ENCODE measurements at places on chromosomes 4 and X. TPM values are rescaled to one million over a fixed set of nuclear protein-coding genes. Genes with fewer than 3 reads are reported as not detected.
A peak's percentile ranks its signal among the peaks of the same experiment; 100 is the strongest.

- no peak for DNase-seq
Measured at GRCh38 chr4:148982200-148982599, 540.0 kb upstream of the NR3C2 start.

DNA sequence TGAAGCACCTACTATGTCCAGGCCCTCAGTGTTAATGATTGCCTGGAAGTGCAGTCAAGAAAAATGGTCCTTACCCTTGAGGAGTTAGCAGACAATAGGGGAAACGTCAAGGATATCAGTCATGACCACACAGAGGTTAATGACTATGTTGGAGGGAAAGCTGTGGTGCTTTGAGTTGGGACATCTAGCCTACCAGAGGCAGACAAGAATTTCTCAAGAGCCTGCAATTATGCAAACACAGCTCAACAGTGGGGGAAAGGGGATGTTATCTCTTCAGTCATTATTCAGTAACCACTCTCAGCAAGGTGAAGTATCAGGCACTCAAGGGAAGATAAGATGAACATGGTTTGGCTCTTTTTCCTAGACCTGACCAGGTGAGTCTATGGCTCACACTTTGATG is 7.0 kb upstream of the FGFBP1 start:
- DNase-seq, result no peak

GRCh38 chr4:52701207-52701606 is 42.1 kb upstream of the USP46 start:
- DNase-seq, result no peak

GRCh38 chrX:40104630-40104984 is 6.8 kb upstream of the BCOR start:
- peak; percentile 90 for DNase-seq

DNA sequence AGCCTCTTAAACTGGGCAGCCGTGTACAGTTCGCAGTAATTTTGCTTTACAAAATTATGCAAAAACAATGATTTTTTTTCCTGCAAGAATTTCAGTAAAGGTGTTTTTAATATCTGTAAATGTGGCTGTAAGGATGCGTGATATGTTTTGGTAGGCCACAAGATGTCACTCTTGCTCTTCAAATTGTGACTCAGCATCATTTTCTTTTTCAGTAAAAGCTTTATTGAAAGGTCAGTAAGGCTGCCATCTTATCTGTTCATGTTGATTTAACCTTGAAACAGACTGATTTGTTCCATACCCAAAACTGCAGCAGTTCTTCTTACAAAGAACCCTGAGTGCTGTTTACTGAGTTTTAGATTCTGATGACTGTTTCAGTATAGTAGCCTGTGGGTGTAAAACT is 39.9 kb downstream of the TXLNG start:
- no peak for DNase-seq

DNA sequence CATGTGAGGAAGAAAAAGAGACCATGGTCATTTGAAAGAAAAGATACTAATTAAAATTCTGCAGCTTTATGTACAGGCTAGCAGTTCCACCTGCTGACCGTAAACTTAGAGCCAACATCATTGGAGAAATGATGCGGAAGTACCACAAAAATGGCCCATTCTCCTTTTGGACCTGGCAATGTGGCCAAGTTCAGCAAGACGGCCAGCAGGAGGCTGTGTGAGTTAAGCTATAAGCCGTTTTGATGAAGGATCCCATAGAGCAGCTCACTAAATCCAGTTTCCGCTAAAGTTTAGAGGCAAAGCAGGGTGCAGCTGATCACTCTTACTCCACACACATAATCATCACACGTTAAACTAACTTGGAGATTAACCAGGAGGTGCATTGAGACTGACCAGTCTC is 133.8 kb downstream of the LDB2 start:
- no peak for DNase-seq

DNA sequence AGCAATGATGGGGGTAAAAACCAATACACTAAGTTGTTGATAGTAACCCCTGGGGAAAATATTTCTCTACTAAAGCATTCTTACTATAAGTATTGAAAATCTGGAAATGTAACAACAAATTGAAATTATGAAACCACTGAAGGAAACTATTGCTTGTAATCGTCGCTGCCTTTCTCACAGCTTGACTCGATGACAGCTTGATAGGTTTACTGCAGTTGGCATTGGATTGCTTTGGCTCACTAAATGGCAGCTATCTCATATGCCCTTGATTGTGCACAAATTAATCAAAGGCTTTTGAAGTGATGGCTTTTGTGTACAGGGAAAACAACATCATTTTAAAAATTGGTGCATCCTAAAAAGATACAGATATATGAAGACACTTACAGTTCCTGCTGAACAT is 419.6 kb upstream of the TENM3 start:
- no peak for DNase-seq

DNA sequence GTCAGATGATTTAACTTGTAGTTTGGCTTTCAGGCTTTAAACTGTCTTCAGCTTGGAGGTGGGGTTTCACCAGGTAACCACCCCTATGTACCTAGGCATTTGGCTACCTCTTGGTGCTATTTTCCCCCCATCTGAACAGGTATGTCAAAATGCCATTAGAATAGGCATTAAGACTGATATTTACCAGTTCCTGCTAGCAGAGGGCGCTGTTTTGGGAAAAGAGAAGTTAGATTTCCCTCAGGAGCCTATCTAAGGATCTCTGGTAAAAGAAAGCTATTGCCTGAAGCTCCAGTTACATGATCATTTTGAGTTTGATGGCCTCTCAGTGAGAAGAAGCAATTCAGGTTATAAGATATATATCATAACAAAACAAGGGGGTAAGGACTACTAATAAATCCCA is 879.1 kb downstream of the SH3BGRL start:
- DNase-seq, result no peak

DUX4 gene
- not detected for total RNA-seq

C1QTNF7 gene
- total RNA-seq, result 6.8 TPM

PSAPL1 gene
- not detected for total RNA-seq

SULT1B1 gene
- 2.2 TPM for total RNA-seq

NAA11 gene
- total RNA-seq, result not detected

ANKRD37 gene
- total RNA-seq, result 9.7 TPM

CSAG1 gene
- total RNA-seq, result not detected
